ENCODE measurements at places on chromosomes 2 and 18.

DNA sequence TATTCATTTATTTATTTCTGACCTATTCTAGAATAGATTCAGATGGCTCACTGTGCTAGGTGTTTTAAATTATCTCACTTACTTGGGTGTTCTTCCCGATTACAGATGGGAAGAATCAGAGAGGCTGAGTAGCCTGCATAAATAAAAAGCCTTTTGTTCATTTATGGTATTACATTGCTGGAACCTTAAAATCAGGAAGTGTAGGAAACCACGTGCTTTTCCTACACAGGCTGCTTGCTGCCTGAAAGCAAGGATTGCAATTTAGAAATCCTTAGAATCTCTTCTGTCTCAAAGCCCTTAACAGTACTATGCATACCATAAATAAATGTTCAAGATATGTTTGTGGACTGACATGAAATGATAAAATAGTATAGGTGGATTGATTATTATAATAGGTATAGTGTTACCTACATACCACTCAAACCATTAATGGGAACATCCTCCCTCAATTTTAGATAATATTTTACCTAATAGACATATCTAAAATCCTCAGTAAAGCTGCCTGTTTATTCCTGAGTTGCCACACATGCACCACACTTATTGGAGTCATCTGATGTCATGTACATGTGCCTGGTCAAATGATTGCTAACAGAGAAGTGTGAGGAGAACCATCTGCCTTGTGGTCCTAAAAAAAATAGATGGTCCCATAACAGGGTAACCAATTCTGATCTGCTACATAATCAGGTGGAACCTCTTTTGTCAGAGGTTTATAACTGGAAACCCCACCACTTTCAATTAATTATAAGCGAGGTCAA is 73.5 kb upstream of the C2orf15 start:
- no peak for DNase-seq

- no peak for DNase-seq
These were observed 186.8 kb downstream of the TMEM247 start for GRCh38 chr2:46666044-46666679.

- DNase-seq: no peak
These were observed 46.5 kb upstream of the NFU1 start for GRCh38 chr2:69483696-69484095.

GRCh38 chr2:84636080-84636971 is 120.0 kb downstream of the DNAH6 start:
- no peak for DNase-seq

DNA sequence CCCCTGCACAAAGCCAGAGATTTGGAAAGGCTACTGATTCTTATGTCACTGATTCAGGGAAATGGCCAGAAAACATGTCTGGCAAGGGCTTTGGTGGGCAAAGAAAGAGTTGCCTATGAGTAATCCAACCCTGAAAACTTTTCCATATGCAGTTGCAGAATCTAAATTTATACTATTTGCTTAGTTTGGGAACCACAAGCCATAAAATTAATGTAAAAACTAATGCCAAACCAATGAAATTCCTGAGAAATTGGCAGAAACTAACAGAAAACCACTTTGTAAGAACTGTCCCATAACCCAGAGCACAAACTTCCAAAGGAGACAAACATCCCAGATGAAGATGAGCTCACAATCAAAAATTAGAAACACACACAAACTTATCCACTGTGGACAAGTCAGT is 48.8 kb downstream of the TCF4 start:
- peak; percentile 40 for DNase-seq

GRCh38 chr2:120859128-120859527 is 123.5 kb downstream of the GLI2 start:
- no peak for DNase-seq

DNA sequence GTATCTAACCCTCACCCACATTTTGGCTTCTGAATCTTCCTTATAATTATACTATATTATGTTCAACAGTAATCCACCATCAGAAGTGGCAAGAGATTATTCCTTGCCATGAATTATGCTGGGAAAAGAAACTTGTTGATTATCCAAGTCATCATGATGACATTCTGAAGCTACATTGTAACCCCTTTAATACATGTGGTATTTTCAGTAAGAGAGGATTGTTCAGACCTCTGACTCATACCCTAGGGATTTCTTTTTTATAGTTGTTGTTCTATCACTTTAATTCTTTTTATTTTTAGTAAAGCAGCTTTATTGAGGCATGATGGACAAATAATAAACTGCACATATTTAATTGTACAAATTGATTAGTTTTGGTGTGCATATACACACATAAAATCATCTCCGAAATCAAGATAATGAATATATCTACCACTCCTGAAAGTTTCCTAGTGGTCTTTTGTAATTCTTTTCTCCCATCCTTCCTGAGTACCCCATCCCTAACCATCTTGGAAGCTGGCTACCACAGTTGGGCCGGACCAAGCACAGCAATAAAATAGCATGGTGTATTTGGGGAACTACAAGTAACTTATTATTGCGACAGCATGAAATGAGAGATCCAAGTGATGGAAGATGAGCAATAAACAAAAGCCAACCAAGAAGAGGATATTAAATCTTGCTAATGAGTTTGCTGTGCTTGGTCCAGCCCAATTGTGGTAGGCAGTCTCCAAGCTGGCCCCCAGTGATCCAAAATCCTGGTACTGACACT is 159.9 kb downstream of the BARD1 start:
- DNase-seq: no peak

DNA sequence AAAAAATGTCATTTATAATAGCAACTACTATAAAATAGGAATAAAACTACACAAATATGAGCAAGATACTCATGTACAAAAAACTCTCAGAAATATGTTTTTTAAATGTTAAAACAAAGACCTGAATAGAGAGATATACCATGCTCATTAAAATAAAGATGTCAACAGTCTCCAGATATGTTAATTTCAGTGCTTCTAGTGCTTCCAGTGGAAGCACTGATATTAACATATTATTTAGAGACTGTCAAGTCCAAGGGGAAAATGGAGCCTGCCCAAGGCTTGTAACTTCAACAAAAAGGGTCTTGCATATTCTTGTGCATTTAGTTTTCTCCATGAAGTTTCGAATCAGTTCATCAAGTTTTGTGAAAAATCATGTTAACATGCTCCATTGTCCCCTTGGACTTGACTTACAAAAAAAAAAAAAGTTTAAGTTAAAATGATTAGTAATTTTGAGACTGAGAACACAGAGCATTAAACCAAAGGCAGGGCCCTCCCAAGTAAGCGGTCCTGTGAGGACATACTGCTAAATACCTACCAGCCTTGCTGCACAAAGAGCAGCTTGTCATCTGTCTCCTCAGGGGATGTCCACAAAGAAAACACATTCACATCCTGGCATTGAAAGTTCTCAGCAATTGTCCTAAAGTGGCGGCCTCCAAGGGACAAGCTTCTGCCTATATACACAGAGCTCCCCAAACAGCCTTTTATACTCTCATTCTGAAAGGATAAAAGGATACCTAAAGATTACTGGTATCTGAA is 501.9 kb upstream of the CHAC2 start:
- DNase-seq: no peak

GRCh38 chr2:185668710-185669109 is 69.9 kb upstream of the FSIP2 start:
- no peak for DNase-seq

DNA sequence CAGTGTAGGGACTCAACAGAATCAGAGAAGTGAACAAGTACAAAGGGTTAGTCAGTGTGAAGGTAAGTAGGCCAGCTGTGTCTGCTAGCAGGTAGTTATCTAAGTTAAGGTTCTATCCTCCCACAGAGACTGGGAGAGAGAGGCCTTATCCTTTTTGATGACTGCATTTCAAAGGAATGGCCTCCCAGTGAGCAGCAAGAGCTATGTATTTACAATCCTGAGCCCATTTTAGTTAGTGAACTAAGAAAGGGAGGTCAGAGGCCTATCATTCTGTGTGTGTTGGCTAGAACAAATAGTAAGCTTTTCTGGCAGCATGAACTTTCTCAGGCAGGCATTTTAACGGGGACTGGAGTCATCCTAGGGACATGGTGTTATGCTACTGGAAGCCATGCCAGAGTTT is 182.9 kb downstream of the VWC2L start:
- no peak for DNase-seq

- no peak for DNase-seq
These were observed 3.8 kb upstream of the SALL3 start for GRCh38 chr18:78975699-78976335.

DNA sequence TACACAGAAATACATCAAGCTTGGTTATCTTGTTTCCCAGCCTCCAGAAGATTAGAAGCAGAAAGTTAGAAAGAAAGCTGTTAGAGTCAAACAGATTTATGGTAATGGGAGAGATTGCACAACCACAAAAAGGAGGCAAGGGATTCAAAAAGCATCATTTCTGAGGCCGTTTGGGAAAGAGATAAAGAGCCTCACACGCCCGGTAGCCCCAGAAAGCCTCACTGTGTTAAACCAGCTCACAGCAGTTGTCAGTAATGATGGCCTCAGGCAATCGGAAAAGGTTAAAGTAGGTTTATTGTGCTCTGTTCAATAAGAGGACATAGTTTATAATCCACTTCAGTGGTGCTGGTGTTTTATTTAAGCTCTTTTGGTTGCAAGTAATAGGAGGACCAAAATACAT is 111.3 kb downstream of the DCC start:
- DNase-seq: no peak

DNA sequence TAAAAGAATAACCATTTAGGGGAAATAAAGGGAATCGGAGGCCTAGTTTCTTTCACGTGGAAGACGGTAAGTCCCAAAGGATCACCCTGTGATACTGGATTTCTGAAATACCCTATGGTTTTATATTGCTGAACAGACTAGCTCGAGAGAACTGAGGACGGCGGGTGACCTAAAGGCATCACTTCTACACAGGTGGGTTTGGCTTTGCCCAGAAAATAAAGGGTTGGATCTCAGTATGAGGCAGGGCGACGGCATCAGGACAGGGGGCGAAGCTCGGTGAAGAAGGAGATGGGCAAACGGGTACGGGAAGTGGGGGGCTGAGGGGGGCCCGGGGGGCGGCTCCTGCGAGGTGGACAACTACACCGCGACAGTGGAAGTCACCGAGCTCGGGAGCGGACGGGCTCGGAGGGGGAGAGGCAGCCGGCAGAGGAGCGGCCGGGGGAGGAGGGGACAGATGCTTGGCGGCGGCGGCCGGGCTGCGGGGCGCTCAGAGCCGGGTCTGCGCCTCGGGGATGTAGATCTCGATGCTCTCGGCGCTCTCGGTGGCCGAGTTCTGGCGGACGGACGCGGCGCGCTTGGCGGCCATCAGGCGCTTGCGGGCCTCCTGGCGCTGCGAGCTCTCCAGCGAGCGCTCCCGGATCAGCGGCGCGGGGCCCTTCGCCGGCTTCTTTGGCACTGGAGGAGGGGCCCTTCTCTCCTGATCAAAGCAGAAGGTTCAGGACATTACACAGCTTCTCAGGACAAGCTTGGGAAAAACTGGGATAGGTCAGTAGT is 48.9 kb downstream of the TGIF1 start:
- peak; percentile 68 for DNase-seq

DNA sequence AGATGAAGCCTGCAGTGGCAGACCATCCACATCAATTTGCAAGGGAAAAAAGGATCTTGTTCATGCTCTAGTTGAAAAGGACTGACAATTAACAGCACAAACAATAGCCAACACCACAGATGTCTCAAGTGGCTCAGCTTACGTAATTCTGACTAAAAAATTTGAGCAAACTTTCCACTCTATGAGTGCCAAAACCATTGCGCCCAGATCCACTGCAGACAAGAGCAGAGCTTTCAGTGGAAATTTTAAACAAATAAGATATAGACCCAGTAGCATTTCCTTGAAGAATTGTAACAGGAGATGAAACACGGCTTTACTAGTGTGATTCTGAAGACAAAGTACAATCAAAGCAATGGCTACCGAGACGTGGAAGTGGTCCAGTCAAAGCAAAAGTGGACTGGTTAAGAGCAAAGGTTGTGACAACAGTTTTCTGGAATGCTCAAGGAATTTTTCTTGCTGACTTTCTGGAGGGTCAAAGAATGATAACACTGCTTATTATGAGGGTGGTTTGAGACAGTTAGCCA is 12.0 kb upstream of the ZNF396 start:
- DNase-seq: no peak

DNA sequence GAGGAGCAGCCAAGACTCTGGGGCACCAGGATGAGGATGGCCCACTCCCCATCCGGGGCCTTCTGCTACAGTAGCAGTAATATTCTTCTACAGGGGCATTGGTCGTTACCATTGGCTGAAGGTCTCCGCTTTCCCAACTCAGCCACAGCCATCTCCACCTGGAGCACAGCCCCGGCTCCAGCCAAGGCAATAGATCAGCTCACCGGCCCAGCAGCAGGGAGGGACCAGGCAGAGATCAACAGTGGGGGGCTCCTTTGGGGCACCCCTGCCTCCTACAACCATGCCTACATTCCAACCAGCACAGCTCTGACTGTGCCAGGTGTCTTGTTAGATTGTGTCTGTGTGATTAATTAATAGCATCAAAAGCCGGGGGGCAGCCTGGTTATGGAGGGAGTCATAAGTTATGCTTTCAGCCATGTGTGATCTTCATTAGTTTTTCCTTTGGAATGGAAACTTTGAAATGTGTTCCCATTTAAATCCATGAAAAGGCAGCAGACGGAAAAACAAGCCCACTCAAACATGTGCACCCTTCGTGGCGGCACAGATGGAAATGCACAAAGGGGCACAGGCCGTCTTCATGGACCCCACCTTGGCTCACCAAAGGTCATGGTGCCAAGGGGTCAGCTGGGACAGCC is 68.6 kb upstream of the BZW1 start:
- no peak for DNase-seq

- DNase-seq: no peak
These were observed 130.4 kb downstream of the KCNE4 start for GRCh38 chr2:223182356-223182755.

DNA sequence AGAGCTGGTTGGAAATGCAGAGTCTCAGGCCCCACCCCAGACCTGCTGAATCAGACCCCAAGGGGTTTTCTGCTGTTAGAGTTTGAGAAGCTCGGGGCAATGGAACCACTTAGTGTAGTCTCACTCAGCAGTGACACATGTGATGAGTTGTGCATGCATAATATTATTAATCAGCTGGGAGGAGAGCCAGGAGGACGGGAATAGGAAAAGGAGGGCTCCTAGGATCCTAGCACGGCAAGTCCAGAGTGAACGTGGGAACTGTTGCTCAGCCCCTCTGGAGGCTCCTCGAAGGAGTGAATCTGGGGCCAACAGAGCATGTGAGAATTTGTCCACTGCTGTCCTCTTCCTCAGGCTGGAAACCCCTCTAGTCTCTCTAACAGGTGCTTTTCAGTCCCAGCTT is 87.1 kb downstream of the HS1BP3 start:
- no peak for DNase-seq

GRCh38 chr2:218713922-218714321 is 3.3 kb downstream of the TTLL4 start:
- no peak for DNase-seq

All from erythroblast (primary cell).